ENCODE measurements at places on chromosomes 7 and 10.

DNA sequence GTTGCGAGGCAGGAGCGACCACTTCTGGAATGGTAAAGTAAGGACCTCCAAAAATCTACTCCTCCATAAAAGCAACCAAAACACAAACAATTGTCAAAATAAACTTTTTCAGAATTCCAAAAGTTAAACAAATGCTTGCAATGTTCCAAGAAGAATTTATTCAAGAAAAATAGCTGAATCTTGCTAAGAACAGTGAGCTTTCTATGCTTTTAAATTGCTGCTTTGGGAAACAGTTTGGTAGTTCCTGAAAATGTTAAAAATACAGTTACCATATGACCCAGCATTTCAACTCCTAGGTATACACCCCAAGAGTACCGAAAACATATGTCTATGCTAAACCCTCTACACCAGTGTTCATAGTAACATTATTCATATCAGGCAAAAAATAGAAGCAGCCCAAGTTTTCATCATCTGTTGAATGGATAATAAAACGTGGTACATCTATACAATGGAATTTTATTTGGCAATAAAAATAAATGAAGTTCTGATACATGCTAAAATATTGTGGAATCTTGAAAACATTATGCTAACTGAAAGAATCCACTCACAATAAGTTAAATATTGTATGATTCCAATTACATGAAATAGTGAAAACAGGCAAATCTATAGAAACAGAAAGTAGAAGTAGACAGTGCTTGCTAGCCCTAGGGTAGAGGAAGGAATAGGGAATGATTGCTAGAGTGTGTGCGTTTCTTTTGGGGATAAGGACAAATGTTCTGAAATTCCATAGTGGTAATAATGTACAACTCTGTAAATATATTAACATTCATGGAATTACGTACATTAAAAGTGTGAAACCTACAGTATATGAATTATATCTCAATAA lies 57.0 kb downstream of the LRRN3 start:
- no peak for DNase-seq

DNA sequence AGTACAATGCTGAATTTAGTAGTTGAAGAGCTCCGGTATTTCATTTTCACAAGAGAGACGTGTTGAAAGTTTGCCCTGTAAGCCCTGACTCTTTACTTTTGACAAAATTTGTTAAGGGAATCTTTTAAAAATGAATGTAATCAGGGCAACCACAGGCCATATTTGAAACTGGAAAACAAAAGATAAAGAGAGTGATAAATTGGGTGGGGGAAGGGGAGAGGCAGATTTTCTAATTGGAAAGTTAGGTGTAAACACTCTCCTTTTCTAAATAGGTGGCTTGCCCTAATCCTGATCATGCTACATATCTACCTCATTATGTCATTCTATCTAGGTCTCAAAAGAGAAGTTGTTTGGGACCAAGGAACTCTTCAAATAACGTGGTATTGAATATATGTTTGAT lies 90.7 kb downstream of the CABCOCO1 start:
- no peak for DNase-seq

- peak; percentile 61 for DNase-seq
Measured at GRCh38 chr10:26486990-26487850, 49.1 kb downstream of the APBB1IP start.

DNA sequence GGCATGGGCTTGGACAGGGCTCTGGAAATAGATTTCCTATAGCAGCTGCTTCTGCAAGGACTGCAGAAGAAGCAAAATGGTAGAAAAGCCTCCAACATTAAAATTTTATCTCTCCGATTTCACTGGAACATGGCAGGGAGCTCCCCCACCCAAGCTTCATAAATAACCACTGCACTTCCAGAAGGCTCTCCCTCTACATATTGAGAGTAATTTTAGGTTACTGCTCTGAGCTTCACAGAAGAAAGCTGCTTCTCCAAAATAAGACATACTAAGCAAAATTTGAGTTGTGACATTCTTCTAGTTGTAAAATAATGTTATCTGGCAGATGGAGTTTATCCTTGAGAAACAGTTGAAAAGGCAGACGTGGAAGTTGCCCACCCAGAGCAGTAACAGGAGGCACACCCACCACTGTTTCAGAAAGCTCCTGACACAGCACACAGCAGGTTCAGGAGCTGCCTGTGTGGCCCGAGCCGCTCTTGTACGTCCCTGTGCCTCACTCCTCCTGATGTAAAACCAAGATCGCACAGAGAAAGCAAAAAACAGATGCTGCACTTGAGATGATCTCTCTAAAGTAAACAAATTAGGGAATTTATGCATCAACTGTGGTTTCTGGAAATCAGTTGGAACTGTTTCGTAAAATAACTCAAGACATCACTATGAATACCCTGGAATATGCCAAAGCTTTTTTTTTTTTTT lies 621.0 kb downstream of the PARD3 start:
- DNase-seq = no peak

DNA sequence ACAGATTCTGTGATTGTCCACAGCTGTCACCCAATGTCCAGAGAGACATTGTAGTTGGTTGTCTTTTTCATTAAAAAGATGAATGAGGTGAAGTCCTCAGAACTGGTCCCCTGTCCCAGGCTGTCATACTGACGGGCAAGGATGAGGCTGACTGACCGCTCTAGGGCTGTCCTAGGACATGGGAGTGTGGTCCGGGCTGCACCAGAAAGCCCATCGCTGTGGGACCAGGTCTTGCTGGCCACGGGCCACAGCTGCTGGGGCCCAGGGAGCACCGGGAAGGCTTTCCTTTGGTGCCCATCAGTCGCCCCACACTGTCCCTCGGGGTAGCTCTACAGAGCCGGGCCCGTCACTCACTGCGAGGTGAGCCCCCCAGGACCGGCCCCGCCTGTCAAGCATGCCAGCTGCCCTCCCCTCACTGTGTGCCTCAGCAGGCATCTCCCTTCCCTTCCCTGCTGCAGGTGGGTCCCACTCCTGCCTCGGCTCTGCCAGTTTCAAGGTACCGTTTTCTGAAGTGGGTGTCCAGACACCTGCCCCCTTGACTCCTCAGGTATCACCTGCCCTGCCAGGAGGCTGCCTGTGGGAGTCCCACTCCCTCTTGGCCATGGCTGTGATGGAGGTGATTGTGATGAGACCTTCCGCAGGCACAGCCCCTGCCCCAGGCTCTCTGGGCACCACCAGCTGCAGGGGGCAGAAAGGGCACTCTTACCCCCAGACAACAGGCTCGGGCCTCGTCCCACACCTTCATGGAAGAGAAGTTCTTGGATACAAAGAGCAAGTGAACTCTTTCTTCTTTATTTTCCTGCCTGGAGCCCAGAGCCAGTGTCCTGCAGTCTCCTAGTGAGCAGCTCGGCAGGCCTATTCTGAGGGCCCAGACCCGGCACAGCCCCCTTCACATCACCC lies 21.7 kb downstream of the LRRC27 start:
- DNase-seq = no peak

- DNase-seq = no peak
Measured at GRCh38 chr10:96130326-96130995, 364 bp downstream of the ZNF518A start.

DNA sequence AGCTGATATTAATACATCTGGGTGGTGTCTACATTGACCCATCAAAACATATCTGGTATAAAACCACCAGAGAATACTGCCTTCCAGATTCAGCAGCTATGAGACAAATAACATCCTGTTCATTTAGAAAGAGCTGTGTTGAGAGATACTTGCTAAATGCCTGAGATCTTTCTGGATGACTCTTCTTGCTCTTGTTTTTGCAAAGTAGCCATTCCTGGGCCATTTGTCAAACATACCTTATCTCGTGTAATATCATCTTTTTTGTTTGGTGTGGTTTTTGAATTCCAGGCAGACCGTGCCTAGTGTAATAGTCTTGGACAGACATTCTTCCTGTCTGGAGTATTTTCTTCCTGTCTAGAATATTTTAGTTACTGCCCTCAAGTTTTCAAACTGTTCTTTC lies 74.7 kb upstream of the PRR15 start:
- DNase-seq = no peak

- DNase-seq = no peak
Measured at GRCh38 chr7:455110-455928, 64.3 kb downstream of the PDGFA start.

DNA sequence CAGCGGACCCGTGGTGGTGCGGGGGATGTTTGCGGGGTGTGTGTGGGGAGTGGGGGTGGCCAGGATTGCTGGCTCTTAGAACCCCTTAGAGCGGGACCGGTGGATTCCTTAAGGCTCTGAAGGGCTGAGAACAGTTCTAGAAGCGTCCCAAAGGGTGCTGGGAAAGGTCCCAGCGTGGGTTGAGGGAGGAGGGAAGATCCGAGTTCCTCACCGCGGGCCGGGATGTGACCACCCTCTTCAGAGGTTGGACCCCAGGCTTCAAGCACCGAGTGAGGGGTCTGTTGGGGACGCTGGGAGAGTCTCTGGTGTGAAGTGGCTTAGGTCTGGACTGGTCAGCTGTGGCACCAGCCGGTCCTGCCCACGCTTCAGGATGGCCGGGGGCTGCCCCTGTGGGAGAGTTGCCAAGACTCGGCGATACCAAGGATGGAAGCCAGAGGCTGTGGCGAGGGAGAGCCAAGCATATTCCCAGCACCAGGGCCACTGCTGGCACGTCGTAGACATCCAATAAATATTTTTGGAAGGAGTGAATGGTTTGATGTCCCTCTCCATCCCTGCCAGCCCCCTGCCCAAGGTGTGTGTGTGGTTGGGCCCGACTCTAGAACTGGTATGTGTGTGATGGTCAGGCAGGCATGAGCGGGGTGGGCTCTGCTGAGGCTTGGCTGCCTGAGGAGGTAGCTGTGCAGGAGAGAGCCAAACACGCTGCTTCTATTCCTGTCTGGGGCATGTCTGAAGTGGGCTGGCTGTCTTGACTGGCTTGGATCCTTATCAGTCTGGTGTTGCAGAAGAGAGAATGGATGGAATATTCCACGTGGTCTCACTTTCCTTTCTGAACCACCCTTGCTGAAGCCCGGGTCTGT lies 19.2 kb downstream of the ZNF775 start:
- no peak for DNase-seq

DNA sequence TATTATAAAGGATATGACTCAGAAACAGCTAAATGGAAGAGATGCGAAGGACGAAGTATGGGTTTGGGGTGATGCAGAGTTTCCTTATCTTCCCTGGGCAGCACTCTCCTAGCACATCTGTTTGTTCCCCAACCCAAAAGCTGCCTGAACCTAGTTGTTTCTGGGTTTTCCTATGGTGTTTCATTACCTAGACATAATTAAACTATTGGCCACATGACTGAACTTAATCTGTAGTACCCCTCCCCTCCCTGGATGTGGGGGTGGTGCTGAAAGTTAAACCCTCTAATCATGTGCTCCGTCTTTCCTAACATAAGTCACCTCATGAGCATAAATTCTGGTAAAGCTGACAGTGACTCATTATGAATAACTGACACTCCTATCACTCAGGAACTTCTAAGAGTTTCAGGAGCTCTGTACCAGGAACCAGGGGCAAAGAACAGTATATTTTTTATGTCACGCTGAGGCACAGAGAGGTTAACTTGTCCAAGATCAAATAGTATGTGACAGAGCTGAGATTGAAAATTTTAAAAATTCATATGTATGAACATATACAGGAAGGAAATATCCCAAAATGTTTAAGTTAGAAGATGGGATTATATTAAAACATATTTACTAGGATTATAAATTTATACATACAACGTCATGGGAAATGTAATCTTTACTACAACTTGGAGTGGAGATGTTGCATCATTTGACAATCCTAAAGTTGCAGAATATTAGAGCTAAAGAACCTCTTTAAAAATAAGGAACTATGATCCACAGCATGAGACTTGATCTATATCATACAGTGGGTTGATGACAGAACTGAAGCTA lies 4.8 kb downstream of the STRIP2 start:
- DNase-seq = no peak

DNA sequence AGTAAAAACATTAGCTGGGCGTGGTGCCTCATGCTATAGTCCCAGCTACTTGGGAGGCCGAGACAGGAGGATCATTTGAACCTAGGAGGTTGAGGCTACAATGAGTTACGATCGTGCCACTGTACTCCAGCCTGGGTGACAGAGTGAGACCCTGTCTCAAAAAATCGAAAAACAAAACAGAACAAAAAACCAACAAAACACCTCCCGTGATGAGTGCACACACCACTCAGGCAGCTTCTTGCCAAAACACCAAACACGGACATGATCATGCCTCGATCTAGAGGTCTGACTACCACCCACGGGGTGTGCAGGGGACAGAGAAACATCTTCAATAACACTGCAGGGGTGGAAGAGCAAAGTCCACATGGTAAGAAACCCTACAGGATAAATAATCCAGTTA lies 44.4 kb downstream of the AMZ1 start:
- no peak for DNase-seq

GRCh38 chr10:59829601-59830000 lies 76.3 kb upstream of the MRLN start:
- no peak for DNase-seq

DNA sequence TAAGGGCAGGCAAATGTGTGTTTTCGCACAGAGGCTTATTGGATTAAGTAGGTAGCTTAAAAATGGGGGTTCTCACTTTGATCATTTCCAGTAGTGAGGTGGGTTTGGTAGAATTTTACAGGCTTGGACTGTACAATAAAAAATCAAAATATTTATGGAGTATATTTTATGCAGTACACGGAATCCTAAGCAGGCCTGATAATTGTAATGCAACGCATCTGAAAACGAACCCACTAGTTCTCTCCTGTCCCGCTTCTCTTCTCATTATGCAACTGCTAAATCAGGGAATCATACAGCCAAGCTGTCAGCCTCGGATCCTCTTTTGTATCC lies 377 bp upstream of the POLR1F start:
- DNase-seq = no peak

DNA sequence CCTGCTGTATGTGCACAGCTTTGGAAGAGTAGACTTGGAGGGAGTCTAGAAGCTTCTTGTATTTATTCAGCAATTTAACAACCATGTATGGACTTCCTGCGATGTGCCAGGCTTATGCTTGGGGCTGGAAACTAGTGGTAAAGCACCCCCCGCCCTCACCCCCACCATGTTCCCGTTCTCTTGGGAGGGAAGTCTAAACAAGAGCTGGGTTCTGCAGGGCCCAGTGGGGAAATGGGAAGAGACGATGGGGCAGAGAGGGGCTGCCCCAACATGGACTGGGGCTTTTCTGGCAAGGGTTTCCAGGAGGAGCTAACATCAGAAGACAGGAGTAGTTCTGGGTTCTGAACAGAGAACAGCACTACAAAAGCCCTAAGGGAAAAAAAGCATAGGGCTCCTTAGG lies 8.0 kb downstream of the RASSF4 start:
- DNase-seq = no peak

- DNase-seq = no peak
Measured at GRCh38 chr10:131706952-131707351, 193.9 kb upstream of the PPP2R2D start.

GRCh38 chr7:106568002-106568679 lies 92.8 kb downstream of the CCDC71L start:
- DNase-seq = no peak

DNA sequence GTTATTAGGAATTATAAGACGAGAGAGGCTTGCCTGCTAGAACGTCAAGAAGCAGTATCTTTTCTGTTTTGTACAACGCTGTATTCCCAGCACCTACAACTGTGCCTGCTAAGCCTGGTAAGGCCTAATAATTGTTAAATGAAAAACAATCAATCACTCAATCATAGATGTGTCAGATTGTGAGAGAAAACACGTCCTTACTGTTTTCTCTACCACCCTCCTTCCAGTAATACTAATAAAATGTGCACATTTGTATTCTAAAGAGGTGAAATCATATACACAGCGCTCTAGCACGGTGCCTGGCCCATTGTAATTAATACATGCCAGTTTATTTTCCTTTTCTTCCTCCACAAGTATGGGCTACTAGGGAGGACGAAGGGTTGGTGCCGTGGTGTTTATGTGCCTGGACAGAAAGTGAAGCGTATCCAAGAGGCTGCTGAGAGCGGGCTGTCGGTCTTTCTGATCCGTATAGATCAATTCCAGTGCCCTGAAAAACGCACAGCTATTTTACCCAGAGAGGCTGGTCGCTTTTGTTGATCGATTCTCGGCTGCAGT lies 1.5 kb upstream of the AUTS2 start:
- DNase-seq = no peak
